Anterior cingulate cortex (tissue), 58 donors: ENCODE measurements at places on chromosomes 13 and 19.

DNA sequence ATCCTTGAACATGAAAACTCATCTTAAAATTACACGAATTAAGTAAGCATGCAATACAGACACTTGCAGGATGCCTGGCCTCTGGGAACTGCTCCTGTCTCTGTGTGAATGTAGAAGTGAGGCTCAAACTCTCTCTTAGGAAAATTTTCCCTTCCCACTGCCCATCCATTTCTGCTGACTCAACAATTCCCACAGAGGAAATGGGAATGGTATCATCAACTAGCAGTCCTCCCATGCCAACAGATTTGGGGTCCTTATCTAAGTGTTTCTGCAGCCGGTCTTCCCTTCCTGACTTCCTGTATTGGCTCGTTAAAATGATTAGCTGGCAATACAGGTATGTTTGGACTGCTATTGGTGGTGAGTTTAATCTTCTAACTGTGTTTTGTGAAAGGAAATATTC is 85.8 kb downstream of the DOCK9 start:
- DNase-seq: no peak

- DNase-seq: no peak
Observed at GRCh38 chr13:101845245-101846020, 393.0 kb downstream of the ITGBL1 start.

- no peak for DNase-seq
Observed at GRCh38 chr13:94800423-94800822, 88.1 kb upstream of the SOX21 start.

DNA sequence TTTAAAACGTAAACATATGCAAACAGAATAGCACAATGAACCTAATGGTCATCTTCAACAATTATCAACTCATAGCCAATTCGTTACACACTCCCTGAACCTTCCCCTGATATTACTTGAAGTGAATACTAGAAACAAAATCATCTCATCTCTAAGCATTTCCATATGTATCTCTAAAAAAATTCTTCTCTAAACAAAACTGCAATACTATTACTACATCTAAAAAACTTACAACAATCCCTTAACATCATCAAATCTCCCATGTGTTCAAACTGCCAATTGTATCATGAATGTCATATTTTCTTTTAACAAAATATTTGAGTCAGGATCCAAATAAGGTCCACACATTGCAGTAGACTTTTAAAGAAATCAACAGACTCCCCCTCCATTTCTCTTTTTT is 61.4 kb downstream of the FRY start:
- no peak for DNase-seq

GRCh38 chr19:22735911-22736645 is 47.9 kb downstream of the ZNF99 start:
- no peak for DNase-seq

DNA sequence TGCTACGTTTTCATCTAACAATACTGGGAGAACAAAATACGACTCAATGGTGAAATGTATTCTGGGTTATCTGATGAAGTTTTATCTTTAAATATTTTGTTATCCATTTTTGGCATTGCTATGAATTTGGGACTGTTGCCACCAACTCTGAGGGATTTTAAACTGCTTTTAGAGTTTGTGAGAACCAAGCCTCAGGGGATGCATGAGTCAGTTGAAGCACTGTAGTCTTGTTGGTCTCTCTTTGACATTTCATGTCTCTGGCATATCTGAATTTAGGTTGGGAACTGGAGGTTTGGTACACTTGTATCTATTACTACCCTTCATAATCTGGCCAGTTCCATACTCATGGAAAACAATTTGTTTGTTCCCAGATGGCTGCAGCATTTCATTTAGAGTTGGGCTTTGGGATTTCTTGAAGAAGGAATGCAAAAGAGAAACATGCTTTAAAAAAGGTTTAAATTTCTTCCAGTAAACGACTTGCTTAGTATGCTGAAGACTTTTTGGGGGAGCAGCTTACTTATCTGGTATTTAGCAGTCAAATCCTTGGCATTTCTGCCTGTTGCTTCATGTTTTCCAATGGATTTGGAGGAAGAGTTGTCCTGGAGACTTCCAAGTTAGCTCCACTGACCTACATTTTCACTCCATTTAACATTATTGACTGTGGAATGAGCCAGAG is 28.9 kb downstream of the ARHGEF7 start:
- no peak for DNase-seq

GRCh38 chr19:11673608-11674041 is 65.1 kb downstream of the ZNF823 start:
- peak; percentile 67 for DNase-seq

DNA sequence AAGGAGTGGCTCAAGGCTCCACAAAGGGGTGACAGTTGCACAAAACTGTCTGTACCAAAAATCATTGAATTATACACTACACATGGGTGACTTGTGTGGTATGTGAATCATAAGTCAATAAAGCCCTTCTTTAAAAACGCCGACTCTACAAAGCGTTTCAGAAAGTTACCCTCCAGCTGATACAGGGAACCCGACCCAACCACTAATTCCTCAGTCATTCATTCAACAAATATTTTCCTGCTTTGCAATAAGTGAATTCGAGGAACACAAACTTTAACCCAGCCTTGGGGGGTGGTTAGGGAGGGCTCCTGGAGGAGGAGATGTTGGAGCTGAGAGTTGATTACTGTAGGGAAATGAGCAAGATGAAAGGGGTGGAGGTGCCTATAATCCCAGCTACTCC is 32.0 kb downstream of the LTBP4 start:
- DNase-seq: no peak

- DNase-seq: no peak
Observed at GRCh38 chr19:7617172-7617571, 12.2 kb downstream of the XAB2 start.

DNA sequence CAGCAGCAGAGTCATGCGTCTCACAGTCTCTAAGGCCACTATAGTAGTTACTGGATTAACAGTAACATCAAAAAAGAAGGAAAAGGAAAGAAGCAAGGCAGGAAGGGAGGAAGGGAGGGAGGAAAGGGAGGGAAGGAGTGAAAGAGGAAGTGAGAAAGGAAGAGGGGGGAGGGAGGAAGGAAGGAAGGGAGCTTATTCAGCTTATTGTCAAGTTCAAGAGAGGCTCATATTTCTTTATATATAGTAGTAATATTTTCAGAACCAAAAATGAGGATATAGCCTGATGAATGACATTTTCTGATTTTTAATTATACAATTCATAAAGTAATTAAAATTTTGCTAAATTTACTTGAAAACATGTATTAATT is 17.7 kb upstream of the RUBCNL start:
- no peak for DNase-seq

DNA sequence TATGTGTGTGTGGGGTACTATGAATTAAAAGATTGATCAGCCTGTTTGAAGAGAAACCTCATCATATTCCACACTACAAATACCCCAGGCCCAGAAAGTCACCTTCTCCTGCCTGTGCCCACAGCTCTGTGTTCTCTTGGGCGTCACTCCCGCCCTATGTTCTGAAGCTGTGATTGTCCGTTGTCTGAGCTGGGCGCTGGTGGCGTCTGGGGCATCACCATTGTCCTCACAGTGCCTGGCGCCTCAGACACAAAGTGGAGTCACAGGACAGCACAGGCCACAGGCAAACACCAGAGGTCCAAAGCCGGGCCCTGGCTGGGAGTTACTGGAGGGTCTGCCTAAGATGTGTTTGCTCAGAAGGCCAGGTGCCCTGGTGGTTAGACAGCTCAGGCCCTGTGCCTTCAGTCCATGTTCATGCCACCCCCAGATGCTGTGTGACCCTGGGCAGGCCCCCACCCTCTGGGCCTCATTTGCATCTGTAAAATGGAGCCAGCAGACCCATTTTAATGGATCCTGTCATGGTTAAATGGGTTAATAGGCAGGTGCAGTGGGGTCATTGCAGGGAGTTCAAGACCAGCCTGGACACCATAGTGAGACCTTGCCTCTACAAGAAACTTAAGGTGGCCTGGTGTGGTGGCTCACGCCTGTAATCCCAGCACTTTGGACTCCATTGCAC is 34.5 kb downstream of the DNM2 start:
- peak; percentile 56 for DNase-seq

DNA sequence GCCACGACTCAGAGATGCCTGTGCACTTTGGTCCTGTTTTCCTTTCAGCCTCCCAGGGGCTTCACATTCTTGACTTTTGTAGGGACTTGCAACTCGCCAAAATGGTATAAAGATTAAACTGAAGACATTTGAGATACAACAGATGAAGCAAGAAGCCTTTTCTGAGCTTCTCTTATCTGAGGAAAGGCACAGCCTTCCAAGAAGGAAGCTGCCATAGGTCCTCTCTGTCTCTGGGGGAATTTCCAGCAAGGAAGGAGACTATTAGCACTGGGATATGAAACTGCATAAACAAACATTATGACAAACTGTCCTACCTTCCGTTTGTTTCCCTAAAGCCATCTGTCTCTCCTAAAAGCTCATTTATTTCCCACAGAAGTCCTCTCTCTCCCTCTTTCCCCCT is 39.3 kb downstream of the TGDS start:
- DNase-seq: no peak

- DNase-seq: no peak
Observed at GRCh38 chr13:33958964-33959363, 141.0 kb downstream of the RFC3 start.

- no peak for DNase-seq
Observed at GRCh38 chr13:39245688-39246087, 207.4 kb downstream of the NHLRC3 start.

DNA sequence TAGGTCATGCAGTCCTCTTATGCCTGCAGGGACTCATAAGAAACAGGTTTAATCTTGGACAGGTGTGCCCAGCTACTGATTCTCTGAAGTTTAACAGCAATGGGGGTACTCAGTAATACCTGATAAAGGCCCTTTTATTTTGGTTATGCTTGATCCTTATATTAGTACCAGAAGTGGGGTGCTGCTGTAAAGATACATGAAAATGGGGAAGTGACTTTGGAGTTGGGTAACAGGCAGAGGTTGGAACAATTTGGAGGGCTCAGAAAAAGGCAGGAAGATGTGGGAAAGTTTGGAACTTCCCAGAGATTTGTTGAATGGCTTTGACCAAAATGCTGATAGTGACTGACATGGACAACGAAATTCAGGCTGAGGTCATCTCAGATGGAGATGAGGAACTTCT is 14.6 kb upstream of the TMTC4 start:
- DNase-seq: no peak

DNA sequence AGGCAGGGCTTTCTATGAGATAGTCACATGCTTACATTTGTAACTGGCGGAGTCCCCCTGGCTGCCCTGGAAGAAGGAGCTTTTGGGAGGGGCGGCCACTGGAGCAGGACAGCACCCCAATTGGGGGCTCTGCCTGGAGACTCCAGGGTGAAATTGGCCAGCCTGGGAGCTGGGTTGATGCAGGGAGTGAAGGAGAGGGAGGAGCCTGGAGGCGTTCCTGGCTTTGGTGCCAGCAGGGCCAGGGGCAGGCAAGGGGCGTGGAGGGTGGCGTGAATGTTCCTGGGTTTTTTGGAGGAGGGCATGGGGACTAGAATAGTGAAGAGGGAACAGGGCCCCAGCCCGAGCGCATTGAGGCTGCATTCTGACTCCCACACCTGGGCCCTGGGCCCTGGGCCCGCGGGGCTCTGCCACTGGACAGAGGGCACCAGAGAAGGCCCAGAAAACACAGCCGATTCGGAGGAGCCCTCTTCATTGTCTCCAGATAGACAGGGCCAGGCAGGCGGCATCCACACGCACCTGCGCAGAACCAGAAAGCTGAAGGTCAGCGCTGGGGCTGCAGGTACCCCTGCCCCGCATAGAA is 29.5 kb downstream of the COMP start:
- no peak for DNase-seq

DNA sequence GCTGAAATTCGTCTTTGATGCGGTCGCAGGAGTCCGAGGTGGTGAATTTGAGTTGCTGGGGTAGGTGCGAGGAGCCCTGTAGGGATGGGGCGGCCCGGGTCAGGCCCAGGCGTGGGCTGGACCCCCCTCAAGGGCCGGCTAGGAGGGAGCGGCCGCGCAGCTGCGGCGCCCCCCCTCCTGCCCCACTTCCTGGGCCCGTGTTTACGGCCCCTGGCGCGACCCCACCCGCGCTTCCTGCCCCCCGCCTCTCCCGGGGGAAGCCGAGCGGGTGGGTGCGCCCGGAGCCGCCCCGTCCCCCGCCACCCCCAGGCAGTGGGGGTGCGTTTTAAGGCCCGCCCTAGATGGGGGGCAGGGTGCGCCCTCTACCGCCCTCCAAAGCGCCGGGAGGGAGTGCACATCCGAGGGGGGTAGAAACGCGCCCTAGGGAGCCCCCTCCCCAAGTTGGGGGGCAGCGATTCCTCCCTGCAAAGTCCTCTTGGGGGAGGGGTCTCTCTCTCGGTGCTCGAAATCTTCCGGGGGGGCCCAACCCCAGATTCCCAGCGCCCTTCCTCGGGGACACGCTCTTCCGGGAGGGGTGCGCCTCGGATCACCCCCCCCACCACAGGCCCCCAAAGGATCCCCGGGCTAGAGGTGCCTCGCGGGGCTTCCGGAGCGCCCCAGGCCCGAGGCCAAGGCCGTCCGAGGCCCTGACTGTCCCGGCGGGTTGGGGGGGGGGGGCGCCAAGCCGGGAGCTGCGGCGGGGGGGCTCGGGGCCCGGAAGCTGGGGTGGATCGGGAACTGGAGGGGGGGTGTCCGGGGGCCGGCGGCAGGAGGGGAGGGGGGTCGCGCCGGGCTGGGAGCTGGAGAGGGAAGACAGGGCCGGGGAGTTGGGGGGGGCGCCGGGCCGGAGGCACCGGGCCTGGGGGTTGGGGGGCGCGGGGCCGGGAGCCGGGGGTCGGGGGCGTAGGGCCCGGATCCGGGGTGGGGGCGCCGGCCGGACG is 823 bp downstream of the TLE5 start:
- DNase-seq: peak; percentile 27

GRCh38 chr19:49565261-49565660 is 15.1 kb downstream of the NOSIP start:
- no peak for DNase-seq

DNA sequence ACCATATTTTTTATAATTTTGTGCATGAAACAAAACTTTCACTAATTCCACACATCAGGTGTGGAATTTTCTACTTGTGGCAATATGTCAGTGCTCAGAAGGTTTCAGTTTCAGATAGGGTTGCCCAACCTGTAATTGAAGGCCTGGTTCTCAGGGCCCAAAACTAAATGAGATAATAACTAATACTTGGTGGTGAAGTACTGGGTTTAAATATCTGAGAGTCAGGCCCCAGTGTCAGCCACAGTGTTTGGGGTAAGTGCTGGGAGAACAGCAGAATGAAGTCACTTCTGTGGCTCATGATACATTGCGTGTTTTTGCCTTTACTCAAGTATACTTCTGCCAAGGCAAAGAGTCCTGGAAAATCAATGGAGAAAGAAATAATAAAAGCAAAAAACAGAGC is 5.6 kb downstream of the SAFB start:
- no peak for DNase-seq

GRCh38 chr19:14889994-14890642 is 4.2 kb upstream of the OR7A17 start:
- no peak for DNase-seq

GRCh38 chr19:28436320-28436719 is 776.6 kb downstream of the UQCRFS1 start:
- no peak for DNase-seq

- no peak for DNase-seq
Observed at GRCh38 chr13:113843864-113844556, 19.9 kb downstream of the GAS6 start.

- no peak for DNase-seq
Observed at GRCh38 chr13:35593651-35594050, 117.2 kb upstream of the MAB21L1 start.

GRCh38 chr19:33412601-33413425 is 39.3 kb downstream of the CEBPG start:
- no peak for DNase-seq
